ENCODE measurements at places on chromosomes 3 and 15.

- peak; percentile 87 for DNase-seq
Measured at GRCh38 chr3:55524565-55525244, 37.6 kb upstream of the WNT5A start.

- no peak for DNase-seq
Measured at GRCh38 chr3:180973543-180973942, 16.0 kb downstream of the DNAJC19 start.

- DNase-seq, result no peak
Measured at GRCh38 chr3:12903881-12904280, 62.5 kb upstream of the RPL32 start.

- DNase-seq, result peak; percentile 32
Measured at GRCh38 chr3:153219146-153219545, 57.1 kb downstream of the RAP2B start.

GRCh38 chr15:68730471-68730919 is 90.2 kb downstream of the ANP32A start:
- DNase-seq, result peak; percentile 70

DNA sequence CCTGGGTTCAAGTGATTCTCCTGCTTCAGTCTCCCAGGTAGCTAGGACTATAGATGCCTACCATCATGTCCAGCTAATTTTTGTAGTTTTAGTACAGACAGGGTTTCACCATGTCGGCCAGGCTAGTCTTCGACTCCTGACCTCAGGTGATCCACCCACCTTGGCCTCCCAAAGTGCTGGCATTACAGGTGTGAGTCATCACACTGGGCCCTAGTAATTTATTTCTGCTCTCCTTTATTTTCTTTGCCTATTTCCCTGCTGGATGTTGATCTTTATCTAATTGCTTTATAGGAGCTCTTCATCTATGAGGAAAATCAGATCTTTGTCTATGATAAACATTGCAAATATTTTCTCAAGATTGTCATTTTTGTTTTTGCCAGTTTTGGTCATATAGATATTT is 31.7 kb downstream of the UQCC5 start:
- no peak for DNase-seq

DNA sequence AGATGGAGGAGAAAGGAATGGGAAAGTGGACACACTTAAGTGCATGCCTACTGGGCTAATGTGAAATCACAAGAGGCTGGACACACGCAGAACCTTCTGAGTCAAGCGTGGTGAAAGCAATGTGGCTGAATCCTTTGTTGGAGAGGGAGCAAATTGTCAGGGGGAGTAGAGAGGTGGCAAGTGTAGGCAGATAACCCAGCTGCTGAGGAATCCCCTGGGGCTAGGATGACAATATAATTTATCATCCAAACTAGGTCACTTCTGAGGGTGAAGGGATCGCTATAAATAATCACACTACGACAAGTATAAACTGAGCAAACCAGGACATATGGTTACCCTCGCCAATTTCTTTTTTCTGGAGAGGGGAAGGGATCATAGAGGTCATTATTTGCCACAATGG is 28.7 kb downstream of the TAMM41 start:
- DNase-seq, result no peak

DNA sequence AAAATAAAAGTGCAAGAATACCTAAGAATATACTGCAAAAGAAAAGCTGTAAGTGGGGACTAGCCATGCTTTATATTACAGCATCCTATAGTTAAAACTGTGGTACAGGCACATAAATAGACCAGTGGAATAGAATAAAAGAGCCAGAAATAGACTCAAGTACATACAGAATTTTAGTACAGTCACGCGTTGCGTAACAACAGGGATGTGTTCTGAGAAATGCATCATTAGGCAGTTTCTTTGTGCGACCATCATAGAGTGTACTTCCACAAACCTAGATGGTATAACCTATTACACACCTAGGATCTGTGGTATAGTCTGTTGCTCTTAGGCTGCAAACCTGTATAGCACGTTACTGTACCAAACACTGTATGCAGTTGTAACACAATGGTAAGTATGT is 61.8 kb downstream of the PCCB start:
- no peak for DNase-seq

- DNase-seq, result peak; percentile 23
Measured at GRCh38 chr15:40029979-40030893, 8.7 kb downstream of the SRP14 start.

DNA sequence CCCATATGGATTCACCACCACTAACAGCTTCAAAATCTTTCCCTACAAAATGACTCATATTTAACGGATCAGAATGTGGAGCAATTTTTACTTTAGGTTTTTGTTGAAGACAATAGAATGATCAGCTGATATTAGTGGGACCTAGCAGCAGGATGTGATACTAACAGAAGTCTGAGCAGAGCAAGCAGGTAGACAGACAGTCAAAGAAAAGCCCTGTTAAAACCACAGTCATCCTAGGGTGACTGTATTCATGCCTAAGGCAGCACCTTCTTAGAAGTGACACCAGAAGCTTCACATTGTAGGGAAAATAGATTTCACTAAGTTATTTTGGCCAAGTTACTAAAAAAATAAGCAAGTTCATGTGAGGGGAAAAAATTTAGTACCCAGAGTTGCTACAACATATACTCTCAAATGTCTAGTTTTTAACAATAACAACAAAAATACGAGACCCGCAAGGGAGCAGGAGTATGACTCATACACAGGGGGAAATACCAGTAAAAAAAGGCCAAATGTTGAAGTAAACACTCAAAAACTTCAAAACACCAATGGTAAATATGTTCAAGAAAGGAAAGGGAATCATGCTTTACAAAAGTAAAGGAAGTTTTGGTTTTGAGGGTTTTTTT is 590.9 kb downstream of the EPHA3 start:
- DNase-seq, result no peak

- DNase-seq, result no peak
Measured at GRCh38 chr3:115862849-115863248, 239.5 kb downstream of the GAP43 start.

DNA sequence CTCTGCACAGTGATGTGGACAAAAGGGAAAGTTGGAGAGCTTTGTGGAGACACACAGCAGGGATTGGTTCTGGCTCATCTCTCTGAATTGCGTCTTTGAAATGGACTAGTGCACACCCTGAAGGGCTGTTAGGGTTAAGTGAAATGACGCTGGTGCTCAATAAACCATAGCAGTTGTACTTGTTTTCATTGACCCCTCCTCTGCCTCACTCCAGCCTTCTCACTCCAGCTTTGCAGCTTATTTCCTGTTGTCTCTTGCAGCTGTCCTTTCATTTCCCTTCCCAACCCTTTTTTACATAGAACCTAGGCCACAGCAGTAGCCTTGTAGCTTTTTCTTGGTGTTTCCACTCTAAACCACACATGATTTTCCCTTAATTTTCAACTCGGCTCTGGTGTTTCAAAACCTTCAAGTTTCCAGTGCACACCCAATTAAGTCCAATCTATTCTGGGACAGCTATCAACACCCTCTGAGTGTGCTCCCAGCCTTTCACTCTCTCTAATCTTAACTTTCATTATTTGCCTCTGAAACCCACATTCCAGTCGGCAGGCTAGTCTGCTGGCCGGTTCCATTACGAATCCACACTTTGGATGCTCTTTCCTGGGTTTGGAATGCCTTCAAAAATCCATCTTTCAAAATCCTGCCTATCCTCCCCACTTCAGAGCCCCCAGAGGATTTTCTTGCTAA is 6.4 kb downstream of the C3orf52 start:
- peak; percentile 85 for DNase-seq

- no peak for DNase-seq
Measured at GRCh38 chr3:30855400-30856292, 38.8 kb downstream of the GADL1 start.

DNA sequence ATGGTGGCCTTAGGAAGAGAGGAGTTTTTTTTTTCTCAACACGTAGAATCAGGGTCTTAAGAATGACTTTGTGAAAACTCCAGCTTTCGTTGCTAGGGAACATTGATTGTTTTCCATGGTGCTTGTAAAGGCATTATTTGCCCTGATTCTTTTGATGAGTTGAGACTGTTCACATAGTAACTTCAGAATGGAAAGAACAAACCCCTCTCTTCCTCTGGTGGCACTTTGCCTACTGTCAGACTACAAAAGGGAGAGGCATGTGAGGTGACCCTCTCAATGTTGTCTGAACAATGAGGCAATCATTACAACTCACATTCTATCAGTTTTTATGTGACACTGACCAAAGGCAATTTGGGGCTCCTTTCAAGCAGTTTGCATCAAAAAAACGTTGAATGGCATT is 477.8 kb downstream of the FGF12 start:
- no peak for DNase-seq

DNA sequence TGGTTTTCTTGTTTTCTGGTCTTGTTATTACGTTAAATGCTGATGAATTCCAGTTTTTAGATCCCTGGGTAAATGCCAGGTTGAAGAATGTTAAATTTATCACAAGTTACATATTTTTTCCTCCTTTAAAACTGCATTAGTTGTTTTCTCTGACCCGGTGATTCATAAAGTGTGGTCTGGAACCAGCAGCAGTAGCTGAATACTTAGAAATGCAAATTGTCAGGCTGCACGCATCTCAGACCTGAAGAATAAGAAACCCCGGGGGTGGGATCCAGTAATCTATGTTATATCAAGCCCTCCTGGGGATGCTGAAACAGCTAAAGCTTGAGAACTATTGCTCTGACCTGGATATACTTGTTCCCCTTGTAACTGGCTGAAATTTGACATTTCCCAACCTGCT is 69.1 kb downstream of the PEX5L start:
- peak; percentile 81 for DNase-seq

DNA sequence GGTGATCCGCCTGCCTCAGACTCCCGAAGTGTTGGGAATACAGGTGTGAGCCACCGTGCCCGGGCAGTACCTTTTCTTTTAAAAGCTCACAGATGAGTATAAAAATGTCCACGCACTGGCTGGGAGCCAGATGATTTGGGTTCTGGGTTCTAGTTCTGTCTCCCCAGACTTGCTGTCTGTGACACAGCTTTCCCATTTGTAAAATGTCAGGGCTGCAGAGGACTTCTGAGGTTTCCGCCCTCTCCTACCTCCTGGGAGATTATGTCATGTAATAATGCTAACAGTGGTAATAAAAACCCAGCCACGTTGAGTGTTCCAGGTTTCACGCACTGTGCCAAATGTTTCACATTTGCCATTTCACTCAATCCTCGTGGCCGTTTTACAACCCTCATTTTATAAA is 1.3 kb upstream of the PPP4R2 start:
- DNase-seq, result no peak

DNA sequence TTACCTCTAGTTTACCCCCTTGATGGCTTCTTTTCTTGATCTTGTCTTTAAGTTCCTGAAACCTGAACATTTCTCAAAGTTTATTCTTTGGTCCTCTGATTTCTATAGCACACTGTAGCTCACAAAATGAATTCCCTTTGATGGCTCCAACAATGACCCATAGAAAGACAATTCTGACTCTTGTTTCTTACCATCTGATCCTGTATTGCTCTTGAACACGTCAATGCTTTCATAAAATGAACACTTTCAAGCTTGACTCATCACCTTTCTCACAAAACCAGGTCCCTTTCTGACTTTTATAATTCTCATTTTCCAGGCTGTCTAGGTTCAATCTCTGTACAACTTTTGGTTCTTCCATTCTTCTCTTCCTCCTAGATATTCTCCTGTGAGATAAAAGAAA is 5.7 kb upstream of the GAP43 start:
- DNase-seq, result no peak

- no peak for DNase-seq
Measured at GRCh38 chr3:168431491-168431890, 335.8 kb upstream of the GOLIM4 start.

GRCh38 chr15:36769098-36769497 is 189.7 kb downstream of the CDIN1 start:
- DNase-seq, result peak; percentile 56

DNA sequence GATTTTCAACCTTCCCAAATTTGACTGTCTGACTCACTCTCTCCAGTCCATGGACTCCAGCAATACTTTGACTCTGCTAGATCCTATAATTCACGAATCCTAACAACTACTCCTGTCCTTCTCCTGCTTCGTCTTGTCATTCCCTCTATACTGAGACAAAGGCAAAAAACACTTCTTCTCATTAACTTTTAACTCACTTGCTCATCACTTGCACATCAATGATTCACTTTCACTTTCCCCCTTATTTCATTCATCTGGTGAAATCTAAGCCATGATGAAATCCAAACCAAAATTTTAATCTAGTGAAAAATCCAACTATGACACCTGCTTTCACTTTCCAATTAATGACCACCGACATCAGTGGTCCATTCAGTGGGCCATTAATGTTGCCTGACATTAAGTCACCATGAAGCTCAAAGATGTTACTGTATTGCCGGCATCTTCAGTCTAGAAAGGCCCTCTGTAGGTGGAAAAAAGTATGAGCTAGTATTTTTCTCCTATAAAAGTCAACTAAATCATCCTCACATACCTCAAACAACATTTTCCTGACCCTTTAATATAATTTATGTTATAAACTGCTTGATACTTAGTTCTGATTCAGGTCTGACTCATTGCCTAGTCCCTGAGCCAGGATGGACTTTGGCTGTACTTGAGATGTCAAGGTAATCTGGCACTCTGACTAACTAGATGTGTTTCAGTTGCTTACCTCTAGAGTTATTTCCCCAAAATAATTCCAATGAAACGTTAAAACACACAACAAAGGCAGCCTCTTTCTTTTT is 158.6 kb downstream of the CNTN6 start:
- peak; percentile 38 for DNase-seq

- DNase-seq, result no peak
Measured at GRCh38 chr3:194987571-194988494, 283.1 kb downstream of the XXYLT1 start.

GRCh38 chr3:57586778-57587177 is 10.4 kb downstream of the ARF4 start:
- DNase-seq, result no peak

DNA sequence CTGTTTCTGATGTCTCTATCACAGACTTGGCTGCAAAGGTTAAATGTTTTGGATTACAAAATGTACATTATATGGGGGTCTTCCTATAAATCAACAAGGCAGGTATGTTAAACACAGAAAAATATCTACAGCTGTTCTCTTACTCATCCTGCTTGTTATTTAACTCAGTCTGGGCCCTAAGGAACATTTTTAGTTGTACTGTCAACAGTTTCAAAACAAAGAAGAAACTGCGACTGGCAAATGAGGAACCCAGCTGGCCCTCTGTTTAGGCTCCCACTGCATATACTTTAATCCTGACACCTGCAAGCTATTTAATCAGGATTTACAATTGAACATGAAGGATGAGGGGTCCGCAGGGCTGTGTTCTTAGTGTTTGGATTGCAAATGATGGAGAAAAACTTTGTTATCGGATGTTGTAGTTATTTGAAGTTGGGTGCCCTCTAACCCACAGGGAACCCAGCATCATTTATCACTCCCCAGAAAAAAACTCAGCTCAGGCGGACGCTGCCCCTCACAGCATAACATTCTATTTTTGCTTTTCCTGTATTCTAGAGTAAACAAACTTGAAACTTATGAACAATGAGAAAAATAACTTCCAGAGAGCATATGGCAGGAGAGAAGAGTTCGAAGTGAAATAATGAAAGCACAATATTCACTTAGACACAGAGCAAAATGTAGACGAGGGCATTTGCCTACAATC is 91.2 kb downstream of the POLR2M start:
- DNase-seq, result no peak
